ENCODE measurements at places on chromosomes 7 and 10.

GRCh38 chr7:129370812-129371211, 63.4 kb upstream of the STRIP2 start:
- no peak for DNase-seq

DNA sequence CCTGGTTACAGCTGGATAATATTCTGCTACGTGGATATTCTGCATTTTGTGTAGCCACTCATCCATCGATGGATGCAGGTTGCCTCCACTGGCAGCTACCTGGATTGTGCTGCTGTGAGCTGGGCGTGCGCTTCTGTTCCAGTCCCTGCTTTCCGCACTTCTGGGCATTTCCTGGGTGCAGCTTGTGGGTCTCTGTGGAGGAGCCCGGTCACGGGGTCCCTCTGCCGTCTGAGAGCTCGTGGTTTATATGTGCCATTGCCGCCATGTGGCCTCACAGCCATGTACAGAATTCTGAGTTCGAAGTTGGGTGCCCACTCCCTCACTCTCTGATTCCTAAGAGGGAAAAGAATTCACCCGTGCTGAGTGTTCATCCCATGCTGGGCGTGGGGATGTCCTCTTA, 38.3 kb downstream of the JAKMIP3 start:
- DNase-seq: no peak

DNA sequence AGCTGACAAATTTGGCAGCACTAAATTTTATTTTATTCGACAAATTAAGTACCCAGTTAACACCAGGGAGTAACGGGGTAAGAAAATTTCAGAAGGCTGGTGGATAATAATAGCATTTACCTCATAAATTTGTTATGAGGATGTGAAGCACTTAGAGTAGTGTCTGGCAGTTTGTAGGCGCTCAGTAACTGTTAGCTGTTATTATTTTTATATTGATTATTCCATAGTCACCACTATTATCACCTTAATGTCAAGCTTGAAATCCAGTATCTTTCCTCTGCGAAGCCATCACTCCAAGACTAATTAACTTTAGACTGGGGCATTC, 563 bp upstream of the COA1 start:
- DNase-seq: no peak

- no peak for DNase-seq
Observed at GRCh38 chr7:132394283-132395198, 181.7 kb downstream of the PLXNA4 start.

GRCh38 chr10:110141871-110142635, 65.4 kb upstream of the MXI1 start:
- DNase-seq: no peak

GRCh38 chr10:72186258-72186981, 29.4 kb upstream of the ANAPC16 start:
- no peak for DNase-seq

DNA sequence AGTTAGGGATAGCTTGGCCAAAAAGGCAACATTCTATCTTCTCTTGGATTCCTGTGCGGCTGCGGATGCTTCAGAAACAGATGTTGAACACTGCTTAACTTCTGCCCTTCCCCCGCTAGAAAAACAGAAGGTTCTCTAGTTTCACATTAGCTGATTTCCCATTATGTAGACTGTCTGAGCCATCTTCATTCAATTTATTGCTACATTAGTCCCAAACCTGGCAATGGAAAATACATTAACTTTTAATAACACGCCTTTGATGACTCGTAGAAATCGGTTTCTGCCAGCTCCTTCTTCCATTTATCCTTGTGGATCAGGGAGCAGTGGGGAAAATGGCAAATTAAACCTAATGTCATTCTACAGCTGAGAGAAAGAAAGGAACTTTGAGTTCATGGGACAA, 119.9 kb downstream of the SLC16A9 start:
- no peak for DNase-seq

DNA sequence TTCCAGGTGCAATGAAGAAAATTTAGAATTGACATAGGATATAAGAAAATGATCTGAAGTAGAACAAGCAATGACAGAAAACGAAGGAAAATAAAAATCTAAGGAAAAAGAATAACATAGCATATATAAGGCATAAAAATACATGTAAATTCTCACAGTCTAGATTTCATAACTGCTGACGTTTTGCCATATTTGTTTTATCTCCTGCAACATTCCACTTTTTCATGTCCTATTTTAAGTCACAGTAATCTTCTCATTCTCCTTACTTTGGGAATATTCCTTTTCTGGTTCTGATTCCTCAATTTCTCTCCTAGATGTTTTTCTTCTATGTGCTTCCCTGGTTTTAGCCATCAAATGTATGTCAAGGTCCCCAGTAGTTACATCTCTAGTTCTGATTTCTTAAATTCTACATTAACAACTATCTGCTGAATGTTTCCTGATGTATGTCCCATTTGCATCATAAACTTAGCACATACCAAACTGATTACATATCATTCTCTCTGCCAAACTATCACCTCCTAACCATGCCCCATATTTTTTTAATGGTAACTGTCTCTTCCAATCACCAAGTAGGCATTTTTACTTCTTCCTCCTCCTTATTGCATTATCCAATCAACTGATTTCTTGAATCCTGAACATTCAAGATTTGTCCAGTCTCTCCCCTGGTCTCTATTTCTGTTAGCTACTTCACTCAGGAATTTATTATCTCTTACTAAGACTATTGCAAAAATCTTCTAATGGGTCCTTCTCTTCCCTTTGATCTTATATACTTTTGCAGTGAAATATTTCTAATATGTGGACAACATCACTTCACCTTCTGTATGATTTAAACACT, 171.3 kb downstream of the DNAJC1 start:
- DNase-seq: no peak

DNA sequence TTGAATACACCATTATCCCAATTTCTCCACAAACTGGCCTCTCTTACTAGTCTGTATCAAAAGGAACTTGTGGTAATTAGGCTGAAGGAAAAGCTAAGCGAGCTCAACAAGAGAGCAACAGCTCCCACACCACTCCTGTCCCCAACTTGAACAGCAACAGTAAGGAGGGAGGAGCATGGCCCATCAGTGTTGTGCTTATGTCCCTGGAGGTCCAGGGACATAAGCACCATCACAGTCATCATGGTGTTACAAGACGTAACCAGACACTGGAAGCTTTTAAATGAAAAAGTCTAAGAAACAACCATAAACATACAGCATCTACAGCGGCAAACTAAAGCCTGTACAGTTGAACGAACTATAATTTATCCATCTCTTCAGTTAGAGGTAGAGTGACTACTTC, 989 bp downstream of the ERLIN1 start:
- DNase-seq: no peak

- DNase-seq: no peak
Observed at GRCh38 chr7:5750031-5750653, 31.3 kb downstream of the RNF216 start.

GRCh38 chr10:25441270-25441669, 266.5 kb downstream of the GPR158 start:
- DNase-seq: no peak

GRCh38 chr7:74240482-74240881, 13.7 kb downstream of the RFC2 start:
- DNase-seq: no peak

- no peak for DNase-seq
Observed at GRCh38 chr7:86012971-86013370, 630.7 kb upstream of the GRM3 start.

DNA sequence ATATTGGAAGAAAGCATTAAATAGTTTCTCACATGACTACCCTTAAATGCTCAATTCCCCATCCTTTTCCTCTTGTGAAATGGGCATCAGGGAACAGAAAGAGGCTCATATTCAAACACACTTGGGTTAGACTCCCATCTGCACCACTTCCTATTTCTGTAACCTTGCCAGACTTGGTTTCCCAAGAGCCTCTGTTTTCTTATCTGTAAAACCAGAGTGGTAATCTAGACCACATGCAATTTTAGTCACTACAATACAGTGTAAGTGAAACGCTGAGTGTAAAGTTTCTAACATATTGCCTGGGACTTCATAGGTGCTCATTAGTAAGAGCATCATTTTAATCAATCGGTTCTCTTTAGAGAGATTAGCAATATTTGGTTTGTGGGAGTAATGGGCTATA, 136.3 kb downstream of the SORCS1 start:
- no peak for DNase-seq

GRCh38 chr7:90262438-90262837, 17.5 kb downstream of the CFAP69 start:
- no peak for DNase-seq

DNA sequence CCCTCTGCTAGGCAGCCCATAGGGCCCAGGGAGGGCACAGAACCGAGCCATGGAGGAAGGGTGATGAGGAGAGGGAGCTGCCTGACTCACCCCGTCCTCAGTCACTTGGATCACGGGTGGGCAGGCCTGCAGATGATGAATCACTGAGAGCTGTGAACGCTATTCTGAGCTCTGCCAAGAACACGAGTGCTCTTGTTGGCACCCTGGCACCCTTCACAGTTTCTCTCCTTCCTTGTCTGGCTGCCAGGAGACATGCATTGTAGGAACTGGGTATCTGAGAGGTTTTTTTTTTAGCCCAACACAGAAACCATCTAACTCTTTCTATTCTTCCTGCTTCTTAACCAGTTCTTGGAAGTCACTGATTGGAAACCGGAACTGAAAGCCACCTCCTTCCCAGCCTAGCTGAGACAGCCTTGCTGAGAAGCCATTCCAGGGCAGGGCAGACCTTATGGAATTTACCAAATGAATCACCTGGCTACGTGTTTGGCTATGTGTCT, 82.1 kb downstream of the SLC37A3 start:
- no peak for DNase-seq

GRCh38 chr7:83201355-83201754, 38.7 kb upstream of the PCLO start:
- no peak for DNase-seq

- DNase-seq: no peak
Observed at GRCh38 chr10:66917104-66917503, 8.7 kb upstream of the LRRTM3 start.

DNA sequence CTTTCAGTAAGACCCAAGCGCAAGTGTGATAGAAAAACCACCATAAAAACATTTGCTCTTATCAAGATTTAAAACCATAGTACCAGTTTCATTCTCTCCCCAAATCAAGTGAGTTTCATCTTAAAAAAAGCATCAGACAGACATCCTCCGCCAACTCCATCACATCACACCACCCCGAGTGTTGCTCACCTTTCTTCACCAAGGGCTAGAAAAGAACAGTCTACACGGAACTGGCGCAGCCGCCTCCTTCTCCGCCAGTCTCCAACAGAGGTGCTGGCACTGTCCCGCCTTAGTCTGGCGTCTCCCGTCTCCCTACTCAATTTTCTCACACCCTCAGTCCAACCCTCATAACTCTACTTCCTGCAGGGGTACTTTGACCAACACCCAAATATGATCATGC, 46.9 kb upstream of the WIPI2 start:
- no peak for DNase-seq

DNA sequence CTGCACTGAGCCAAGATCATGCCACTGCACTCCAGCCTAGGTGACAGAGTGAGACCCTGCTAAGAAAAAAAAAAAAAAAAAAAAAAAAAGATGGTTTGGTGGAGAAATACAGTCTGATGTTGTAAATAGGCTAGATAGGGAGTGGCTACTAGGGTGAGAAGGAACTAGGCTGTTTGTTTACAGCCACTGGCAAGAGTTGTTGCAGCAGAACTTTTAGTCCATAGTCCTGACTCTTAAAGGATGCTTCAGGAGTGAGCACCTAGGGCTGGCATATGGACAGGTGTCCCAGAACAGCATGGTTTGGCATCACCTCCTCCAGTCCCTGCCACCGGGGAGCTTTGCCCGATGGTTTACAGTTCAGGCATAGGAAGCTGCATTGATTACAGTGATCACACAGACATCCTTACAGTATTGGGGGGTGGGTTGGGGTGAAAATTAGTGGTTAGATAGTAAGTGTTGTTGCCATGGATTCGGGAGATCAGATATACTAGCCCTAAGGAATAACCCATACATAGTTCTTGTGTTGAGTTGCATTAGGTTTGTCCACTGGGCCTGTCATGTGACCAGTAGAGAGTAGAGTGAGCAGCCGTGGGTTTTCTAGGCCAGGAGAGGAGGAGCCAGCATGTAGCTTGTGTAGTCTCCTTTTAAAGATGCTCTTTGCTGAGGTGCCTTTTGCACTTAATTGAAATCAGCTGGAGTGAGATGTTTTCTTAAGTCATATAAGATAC, 35.9 kb downstream of the ZRANB1 start:
- no peak for DNase-seq

DNA sequence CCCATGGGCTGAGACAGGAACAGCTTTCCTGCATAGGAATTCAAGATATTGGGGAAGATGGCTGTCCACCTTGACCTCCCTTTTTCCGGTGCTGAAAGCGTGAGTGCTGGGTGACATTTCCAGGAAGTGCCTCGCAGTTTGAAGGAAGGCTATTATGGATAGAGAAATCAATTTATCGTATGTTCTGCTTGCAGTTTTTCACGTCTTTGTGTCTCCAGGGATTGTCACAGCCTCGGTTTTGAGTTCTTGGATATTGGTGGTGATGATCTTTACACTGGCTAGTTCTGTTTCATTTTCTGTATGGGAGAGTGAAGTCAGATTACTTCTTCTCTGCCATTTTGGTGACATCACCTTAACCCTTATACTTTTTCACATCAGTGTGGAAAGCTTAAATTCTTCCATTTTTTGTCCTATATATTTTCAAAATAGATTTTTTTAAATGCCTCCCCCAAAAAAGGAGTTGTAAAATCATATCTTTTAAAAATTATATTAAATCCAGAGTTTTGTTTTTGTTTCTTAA, 102.5 kb upstream of the APBB1IP start:
- DNase-seq: no peak

- no peak for DNase-seq
Observed at GRCh38 chr10:84224411-84225028, 824 bp downstream of the LRIT2 start.

All from GM12892 (cell line).